ENCODE measurements at places on chromosomes 12 and 14.

GRCh38 chr12:80017261-80017870, 82.0 kb upstream of the OTOGL start:
- no peak for DNase-seq

- no peak for DNase-seq
These were observed 392.7 kb downstream of the RPS29 start for GRCh38 chr14:49193332-49194065.

DNA sequence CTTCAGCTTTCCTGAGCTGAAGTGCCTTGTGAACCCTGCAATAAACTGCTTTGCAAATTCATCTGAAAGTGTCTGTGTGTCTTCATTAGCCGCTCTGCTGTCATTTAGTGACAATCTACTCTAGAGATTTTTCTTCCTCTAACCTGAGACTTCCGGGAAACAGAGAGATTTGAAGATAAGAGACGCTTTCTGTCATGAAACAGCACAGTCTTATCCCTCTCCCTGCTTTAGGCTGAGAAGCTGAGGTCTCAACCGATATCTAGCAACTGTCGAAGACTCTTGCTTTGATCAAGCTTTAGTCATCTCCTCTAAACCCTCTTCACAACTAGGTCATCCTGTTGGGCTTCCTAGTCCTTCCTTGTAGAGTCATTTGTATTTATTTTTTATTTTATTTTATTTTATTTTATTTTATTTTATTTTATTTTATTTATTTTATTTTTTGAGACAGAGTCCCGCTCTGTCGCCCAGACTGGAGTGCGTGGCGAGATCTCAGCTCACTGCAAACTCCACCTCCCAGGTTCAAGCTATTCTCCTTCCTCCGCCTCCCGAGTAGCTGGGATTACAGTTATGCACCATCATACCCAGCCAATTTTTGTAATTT, 1.2 kb downstream of the RNASE2 start:
- no peak for DNase-seq

DNA sequence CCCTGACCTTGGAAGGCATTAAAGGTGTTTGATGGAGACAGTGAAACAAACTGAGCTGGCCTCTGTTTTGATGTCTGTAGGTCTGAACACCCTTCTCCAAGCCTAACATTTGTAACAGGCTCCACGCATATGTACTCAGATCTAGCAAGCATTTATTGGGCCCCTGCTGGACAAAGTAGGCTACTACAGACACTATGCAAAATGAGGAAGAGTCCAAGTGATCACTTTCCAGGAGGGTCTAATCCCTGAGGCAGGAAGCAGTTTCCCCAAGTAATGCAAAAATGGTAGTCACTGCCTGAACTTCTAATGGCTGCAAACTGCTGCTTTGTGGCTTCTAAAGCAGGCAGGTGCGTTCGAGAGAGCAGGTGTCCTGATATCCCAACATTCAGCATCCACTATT, 405.8 kb downstream of the MED13L start:
- peak; percentile 36 for DNase-seq

DNA sequence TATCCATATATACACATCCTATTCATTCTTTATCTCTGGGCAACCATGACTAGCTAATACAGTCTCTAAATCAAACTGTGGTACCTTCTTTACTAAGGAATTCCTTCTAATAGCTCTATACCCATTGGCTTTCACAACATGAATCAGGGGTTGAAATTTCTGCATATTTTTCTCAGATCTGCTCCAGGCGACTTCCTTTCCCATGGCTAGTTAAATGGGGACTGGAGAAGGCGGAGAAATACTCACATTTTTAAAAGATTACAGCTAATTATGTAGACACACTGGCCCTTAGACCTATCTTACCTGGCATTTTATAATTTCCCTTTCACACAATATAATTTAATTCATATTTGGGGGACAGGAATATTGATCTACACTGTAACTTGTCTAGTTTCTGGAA, 1.1 kb upstream of the CDKN3 start:
- no peak for DNase-seq

DNA sequence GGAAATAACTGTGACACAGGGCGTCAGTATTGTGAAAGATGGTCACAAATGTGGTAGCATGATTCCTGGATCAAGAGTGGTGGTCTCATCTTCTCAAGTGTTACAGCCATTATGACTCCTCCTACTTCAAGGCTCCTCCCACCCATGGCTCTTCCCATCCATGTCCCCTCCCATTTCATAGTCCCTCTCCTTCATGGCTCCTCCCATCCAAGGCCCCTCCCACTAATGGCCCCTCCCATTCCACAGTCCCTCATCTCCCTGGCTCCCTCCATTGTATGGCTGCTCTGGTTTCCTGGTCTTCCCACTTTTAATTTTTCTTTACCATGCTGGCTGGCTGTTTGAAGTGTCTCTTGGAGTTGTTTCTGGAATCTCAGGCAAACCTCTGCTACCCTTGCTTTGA, 1375.2 kb upstream of the TMEM132C start:
- no peak for DNase-seq

DNA sequence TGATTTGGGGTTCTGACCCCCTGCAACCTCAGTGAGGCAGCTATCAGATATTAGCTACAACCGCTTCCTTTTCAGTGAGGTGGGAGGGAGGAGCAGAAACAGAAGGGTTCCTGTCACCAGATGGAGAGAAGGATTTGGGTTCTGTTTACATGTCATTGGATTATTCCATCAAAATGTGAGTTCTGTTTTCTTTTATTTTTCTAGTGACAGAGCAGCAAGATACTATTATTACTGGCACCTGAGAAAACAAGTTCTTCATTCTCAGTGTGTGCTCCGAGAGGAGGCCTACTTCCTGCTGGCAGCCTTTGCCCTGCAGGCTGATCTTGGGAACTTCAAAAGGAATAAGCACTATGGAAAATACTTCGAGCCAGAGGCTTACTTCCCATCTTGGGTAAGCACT, 52.8 kb downstream of the FRMD6 start:
- no peak for DNase-seq

GRCh38 chr12:93785249-93786010, 108.3 kb downstream of the CRADD start:
- DNase-seq = peak; percentile 99

Data from fibroblast of skin of right biceps (primary cell).